ENCODE measurements at places on chromosomes 3 and 15. TPM values are rescaled to one million over a fixed set of nuclear protein-coding genes. Genes with fewer than 3 reads are reported as not detected.

- DNase-seq: peak; percentile 82
Measured at GRCh38 chr3:195850857-195851543, 39.3 kb upstream of the MUC4 start.

- no peak for DNase-seq
Measured at GRCh38 chr3:58637509-58637908, 29.1 kb downstream of the FAM3D start.

DNA sequence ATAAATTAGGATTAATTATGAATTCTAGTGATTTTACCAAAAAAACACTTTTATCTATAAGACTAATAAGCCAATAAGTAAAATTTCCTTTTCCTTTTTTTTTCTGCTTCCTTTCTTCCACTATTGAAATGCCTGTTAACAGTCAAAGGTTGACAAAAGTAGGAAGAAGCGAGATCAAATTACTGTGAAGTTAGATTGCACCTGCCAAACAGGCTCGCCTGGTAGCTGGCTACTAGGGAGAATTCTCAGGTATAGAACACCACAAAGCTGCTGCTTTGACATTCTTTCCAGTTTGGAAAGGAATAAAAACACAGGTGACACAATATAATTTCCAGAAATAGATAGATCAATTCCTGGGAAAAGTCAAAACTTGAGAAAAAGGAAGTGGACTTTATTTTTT is 749.0 kb downstream of the NSUN3 start:
- DNase-seq: no peak

DNA sequence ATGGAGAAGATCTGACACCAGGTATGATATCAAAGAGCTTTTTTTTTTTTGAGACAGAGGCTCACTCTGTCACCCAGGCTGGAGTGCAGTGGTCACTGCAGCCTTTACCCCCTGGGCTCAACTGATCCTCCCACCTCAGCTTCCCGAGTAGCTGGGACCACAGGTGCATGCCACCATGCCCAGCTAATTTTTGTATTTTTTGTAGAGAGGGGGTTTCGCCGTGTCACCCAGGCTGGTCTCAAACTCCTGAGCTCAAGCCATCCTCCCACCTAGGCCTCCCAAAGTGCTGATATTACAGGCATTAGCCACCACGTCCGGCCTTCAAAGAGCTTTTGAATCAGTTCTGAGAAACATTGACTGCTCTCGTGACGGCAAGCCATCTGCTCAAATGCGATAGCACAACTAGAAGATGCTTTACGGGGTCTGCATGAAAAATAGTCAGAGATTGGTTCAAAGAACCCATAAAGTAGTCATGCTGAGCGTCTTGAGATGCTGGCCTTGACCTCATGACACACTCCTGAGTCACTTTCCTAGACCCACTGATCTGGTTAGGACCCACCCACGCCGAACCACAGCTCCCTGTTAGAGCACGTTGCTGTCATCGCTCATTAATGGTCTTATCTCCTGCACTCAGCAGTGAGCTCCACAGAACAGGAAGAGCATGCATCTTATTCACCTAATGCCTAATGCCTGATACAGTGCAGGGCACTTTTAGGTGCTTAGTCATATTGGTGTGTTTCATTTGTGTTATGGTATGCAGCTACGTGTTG is 57.0 kb upstream of the NR2F2 start:
- DNase-seq: no peak

DNA sequence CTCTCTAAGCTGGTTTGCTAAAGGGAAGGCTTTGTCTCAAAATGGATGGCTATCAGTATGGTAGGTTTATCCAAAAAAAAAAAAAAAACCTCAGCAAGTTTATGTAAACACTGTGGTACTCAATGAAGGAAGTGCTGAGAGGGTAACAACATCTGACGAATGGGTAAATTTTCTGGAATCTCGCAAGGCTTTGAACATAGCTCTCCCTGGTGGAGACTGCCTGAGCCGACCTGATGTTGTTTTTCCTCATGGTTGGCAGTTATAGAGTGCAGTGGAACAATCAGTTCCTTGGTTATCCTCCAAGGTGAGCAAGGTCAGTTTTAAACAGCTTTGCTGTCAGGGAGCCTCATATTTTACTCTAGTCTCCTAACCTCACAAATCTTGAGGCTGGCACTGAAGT is 94.6 kb downstream of the ZPLD1 start:
- DNase-seq: no peak

DNA sequence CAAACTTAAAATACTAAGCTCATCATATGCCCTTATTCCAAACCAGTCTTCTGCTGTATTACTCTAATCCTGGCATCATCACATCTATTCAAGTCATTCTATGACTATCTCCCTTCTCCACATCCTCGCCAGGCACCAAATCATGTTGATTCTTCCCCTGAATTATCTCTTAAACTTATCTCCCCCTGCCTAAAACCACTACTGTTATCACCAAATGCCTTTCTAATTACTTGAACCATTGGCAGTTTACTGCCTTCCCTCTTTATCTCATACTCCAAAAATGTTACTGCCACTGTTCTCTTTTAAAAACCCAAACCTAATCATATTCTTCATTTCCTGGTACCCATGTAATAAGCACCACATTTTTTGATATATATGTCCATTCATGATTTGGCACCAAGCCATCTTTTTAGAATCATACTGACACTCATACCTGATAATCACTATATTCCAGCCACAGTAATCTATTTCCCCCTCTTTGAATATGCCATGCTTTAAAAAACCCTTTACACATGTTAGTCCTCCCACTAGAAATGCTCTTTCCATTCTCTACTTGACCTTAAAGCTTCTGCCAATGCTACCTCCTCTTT is 126.8 kb downstream of the PEAK1 start:
- no peak for DNase-seq

DNA sequence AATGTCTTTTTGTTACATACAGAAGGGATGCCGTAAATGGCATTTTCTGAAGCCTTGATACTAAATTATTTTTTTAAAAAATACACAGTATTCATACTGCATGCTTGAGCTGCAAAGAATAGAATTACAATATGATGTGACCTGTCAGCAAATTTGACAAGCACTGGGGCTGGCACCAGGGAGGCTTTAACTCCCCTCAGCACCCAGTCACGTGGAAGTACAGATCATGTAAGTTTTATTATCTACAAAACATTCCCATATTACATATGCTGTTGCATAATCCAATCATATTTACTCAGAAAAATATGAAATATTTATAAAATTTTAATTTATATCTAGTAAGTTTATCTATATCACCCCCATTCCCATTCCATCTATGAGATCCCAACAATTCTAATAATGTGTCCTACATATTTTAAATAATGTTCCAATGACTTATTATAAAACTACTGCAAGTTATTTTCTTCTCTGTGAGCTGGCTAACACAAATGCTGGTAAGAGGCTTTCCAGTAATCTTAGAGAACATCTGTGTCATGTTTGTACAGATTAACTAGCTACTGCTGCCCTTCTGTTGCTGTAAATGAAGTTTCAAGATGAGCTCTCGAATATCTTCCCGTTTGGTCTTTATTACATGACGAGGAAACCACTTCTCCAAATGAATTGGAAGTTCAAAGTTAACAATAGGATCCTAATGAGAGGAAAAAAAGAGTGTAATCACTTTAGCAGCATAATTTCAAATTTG is 5.2 kb upstream of the IMPG2 start:
- DNase-seq: no peak

DNA sequence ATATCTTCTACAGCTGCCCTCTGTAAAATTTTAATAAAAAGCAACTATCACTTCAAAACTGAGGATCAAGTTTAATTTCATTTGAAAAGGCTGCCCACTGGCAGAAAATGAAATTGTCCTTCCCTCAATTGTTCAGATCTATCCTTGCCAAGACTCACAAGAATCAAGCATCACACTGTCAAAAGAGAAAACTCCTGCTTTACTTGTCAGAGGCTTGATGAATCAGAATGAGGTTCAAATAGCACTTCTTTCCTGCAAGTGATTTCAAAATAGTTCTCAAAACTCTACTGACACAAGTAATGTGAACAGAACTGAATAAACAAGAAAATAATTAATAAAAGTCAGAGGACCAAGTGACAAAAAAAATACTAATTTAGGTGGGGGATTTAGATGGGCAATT is 70.6 kb downstream of the GOLIM4 start:
- no peak for DNase-seq

GRCh38 chr3:2880218-2880756 is 229.9 kb downstream of the IL5RA start:
- DNase-seq: no peak

- no peak for DNase-seq
Measured at GRCh38 chr15:39400821-39401550, 179.9 kb upstream of the THBS1 start.

GRCh38 chr15:66802025-66803001 is 100.3 kb downstream of the SMAD6 start:
- DNase-seq: no peak

DNA sequence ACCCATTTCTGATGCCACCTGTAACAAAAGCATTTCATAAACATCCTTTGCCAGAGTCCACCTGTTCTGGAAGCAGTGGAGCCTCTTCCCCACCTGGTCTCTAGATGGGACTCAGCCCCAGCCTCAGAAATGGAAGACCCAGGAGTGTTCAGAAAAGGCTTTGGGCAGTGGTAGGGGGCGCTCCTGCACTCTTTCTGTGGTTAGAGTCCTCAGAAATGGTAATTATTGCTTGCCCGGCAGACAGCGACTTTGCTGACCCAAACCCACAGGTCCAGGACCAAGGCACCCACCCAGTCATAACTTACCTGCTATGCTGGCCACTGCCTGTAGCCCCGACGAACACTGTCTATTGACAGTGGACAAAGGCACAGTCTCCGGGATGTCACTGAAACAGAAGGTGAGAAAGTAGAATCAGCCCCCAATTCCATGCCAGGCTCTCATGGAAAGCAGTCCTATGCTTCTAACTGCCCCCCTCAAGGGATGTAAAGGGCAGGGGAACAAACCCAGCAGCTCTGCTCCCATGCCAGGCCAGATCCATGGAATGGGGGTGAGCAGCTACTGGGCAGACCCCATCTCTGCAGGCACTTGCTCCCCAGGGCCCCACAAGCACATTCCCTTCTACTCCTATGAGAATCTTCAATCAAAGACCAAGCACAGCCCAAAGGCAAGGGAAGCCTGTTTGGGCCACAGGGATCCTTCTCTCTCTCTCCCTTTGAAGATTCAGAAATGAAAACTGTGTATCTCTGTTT is 5.1 kb downstream of the ACAA1 start:
- DNase-seq: no peak

DNA sequence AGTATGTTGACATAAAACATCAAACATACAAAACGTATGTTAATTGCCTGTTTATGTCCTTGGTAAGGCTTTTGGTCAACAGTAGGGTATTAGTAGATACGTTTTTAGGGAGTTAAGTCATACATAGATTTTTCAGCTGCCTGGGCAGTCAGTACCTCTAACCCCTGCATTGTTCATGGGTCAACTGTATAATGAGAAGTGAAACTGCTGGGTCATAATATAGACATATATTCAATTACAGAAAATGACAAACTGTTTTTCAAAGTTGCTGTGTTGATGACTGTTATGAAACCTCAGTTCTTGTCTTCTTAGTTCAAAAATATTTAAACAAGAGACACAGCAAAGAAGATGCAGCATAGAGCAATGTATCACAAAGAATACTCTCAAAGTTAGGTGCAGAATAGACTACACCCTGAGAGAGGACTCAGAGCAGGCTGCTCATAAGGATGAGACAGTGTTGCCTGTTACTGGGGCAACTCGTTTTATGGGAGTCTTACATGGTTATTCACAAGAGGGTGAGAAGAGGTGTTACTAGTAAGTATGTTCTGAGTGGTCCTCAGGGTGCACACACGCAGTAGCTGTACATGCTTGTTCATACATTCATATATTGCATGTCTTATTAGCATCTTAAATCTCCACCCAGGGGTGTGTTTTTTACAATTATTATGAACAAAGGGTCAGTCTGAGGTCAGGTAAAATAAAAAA is 53.1 kb upstream of the ADAMTS17 start:
- DNase-seq: no peak

GRCh38 chr3:117193390-117193789 is 483.8 kb downstream of the TUSC7 start:
- DNase-seq: no peak

DNA sequence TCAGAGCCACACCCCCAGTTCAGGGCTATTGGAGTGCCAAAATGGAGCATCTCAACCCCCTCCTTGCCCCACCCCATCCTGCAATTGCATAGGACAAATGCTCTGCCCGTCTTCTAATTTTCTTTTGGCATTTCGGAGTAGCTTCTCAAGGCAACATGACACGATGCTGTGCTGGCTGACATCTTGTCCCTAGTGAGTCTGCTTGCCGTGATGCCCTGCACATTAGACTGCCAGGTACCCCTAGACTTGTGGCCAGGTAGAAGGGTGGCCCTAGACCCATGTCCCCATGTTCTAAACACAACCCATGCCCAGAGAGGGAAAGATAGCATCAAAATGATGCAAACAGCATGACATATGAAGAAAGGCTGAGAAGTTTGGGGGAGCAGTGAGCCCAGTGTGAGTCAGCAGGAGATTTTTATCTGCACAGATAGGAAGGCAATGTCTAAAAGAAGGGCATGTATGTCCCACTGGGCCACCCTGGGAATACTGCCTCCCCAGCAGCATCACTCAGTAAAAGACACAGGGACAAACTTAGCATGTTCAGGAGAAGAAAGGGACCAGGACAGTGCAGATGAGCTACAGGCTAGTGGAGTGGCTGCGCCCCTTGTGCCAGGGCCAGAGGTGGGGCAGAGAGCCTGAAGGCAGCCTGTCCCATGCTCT is 36.8 kb downstream of the CA12 start:
- no peak for DNase-seq

- DNase-seq: no peak
Measured at GRCh38 chr3:174662653-174663052, 196.5 kb upstream of the NAALADL2 start.

The SLC9C1 gene
- total RNA-seq: not detected

The GOLGA8J gene
- total RNA-seq: 1.2 TPM

The IGDCC3 gene
- not detected for total RNA-seq

The UCN2 gene
- total RNA-seq: 3.0 TPM

The IGSF10 gene
- 5.3 TPM for total RNA-seq

The C2CD4B gene
- 8.0 TPM for total RNA-seq

The FRG2C gene
- not detected for total RNA-seq

The OXSR1 gene
- 31.0 TPM for total RNA-seq

The EFCAB12 gene
- total RNA-seq: not detected

The CELSR3 gene
- 1.3 TPM for total RNA-seq

The GP5 gene
- total RNA-seq: 0.14 TPM

Measured in thoracic aorta (tissue), 2 donors.